ENCODE measurements at places on chromosomes 16 and 17.

DNA sequence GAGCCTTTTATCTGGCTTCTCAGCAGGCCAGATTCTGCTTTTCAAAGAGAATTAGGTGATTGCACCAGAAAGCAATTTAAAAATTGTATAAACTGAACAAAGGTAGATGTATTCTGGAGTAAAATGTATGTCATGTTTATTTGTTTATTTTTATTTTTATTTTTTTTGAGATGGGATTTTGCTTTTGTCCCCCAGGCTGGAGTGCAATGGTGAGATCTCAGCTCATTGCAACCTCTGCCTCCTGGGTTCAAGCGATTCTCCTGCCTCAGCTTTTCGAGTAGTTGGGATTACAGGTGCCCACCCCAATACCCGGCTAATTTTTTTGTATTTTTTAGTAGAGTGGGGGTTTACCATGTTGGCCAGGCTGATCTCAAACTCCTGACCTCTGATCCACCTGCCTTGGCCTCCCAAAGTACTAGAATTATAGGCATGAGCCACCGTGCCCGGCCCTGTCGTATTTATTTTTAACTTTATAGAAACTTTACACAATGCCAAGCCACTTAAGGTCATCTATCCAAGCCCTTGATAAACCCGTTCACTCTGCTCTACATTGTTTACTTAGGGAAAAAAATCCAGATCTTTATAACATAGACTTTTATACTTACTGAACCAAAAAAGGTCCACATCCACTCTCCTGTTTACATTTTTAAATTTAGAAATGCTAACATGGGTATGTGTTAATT is 22.7 kb upstream of the GOT2 start:
- no peak for DNase-seq

- DNase-seq, result no peak
Observed at GRCh38 chr16:11182411-11182810, 73.6 kb downstream of the SOCS1 start.

GRCh38 chr16:23901178-23902033 is 65.6 kb downstream of the PRKCB start:
- DNase-seq, result no peak

GRCh38 chr16:66326991-66327513 is 39.4 kb upstream of the CDH5 start:
- no peak for DNase-seq

GRCh38 chr17:5585836-5586521 is 1.7 kb upstream of the NLRP1 start:
- no peak for DNase-seq
